Brain pericyte (primary cell): ENCODE measurements at places on chromosomes 6 and 20.

- no peak for DNase-seq
Measured at GRCh38 chr6:164838068-164838615, 471.3 kb downstream of the C6orf118 start.

DNA sequence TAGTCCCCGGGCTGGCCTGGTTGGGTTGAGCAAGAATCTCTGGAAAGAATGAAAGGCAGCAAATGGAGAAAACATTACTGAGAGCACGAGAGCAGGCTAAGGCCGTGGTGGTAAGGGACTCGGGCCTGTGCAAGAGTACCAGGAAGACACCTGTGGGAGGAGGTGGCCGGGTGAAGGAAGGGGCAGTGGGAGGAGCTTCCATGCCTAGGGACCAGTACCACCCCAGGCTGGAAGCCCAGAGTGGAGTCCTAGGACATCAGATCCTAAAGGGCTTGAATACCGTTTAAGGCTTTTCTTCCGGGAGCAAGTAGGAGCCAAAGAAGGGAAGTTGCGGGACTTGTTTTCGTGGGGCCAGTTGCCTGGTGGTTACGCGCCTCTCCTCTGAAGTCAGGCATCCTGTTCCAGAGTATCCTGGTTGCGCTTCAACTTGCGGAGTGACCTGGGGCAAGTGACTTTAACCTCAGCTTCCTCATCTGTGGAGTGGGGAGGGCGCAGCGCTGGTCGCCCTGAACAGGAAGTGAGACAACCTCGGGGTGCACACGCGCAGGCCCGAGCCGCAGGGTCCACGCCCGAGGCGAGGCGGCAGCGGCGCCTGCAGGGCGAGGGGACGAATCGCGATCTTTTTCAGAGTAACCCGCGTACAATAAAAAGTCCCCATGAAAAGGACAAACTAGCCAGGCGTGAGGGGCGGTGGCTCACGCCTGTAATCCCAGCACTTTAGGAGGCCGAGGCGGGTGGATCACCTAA, 1.1 kb upstream of the TPD52L2 start:
- DNase-seq = no peak

- no peak for DNase-seq
Measured at GRCh38 chr20:33070111-33071053, 9.1 kb upstream of the BPIFB4 start.

- DNase-seq = no peak
Measured at GRCh38 chr6:170584954-170585498, 589 bp upstream of the PDCD2 start.

- no peak for DNase-seq
Measured at GRCh38 chr6:159117046-159117445, 52.2 kb upstream of the FNDC1 start.

DNA sequence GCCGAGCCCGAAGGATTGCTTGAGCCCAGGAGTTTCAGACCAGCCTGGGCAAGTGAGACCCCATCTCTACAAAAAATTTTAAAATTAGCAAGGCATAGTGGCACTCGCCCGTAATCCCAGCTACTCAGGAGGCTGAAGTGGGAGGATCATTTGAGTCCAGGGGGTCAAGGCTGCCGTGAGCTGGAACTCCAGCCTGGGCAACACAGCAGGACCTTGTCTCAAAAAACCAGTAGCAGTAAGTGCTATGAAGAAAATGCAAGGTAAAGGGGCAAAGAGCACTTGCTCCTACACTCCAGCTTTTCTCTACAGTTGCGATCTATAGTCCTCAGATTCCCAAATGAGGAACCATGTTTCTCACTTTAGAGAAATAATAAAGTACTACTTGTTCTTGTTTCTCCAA, 1.8 kb upstream of the DDX39B start:
- DNase-seq = no peak

DNA sequence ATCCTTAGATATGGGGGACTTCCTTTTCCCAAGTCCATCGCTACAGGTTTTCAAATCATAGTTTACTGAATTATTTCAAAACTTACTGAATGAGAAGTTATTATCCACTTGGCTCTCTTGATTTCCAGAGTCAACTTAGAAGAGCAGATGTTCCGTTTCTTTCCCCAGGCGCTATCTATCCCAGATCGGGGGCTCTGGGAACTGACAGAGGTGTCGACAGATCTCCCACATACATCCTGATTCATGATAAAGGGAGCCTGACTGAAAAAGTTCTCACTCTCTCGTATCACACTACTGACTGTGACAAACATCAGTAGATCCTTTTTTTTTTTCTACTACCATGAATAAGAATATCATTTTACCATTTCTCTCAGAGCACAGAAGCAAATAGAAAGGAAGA, 654.8 kb downstream of the RNF144B start:
- DNase-seq = no peak

DNA sequence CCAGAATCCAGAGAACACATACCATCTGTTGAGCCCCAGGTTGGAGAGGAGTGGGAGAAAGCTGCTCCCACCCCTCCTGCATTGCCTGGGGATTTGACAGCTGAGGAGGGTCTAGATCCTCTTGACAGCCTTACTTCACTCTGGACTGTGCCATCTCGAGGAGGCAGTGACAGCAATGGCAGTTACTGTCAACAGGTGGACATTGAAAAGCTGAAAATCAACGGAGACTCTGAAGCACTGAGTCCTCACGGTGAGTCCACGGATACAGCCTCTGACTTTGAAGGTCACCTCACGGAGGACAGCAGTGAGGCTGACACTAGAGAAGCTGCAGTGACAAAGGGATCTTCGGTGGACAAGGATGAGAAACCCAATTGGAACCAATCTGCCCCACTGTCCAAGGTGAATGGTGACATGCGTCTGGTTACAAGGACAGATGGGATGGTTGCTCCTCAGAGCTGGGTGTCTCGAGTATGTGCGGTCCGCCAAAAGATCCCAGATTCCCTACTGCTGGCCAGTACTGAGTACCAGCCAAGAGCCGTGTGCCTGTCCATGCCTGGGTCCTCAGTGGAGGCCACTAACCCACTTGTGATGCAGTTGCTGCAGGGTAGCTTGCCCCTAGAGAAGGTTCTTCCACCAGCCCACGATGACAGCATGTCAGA, 77.4 kb downstream of the ASXL1 start:
- DNase-seq = no peak
